Myocyte (in vitro differentiated cells): ENCODE measurements at places on chromosomes 5 and 9. TPM values are rescaled to one million over a fixed set of nuclear protein-coding genes. Genes with fewer than 3 reads are reported as not detected.
A peak's percentile ranks its signal among the peaks of the same experiment; 100 is the strongest.

DNA sequence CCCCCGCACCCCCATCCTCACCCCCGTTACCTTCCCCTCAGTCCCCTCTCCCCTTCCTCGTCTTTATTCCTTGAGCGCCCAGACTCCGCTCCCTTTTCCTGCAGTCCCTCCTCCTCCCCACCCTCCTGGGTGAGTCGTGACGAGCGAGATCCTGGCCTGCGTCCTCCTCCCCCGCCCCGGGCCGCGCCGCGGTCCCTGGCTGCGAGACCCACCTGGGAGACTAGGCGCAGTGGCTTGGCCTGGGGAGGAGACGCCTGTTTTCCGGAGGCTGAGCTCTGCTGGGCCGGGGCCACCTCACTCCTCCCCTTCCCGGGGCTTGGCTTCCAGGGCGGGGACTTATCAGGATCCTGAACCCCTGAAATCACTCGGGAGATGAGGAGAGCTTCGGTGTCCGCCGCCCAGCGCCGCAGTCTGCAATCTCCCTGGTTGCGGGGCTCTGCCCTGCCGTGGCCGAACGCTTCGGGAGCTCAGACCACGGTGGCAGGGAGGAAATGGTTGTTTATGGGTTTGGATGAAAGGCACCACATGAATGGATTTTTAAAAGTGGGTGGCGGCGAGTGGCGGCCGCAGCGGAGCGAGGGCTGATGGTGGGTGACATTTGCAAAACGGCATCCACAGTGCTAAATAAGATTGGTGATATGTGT lies 984 bp downstream of the STXBP1 start:
- DNase-seq: peak; percentile 65

DNA sequence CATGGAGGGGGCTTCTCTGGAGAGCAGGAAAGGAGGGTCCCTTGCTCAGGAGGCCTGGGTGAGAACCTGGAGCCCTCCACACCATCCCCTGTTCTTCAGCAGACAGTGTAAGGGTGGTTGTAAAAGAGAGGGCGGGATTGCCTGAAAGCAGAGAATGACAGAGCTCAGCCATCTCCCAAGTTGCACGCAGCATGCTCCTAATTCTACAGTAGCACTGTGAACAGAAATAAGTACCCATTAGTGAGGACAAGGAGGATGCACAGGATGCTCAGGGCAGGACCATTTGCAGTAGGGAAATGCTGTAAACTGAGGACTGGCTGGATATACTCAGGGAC lies 8.4 kb downstream of the CCDC69 start:
- DNase-seq: no peak

DNA sequence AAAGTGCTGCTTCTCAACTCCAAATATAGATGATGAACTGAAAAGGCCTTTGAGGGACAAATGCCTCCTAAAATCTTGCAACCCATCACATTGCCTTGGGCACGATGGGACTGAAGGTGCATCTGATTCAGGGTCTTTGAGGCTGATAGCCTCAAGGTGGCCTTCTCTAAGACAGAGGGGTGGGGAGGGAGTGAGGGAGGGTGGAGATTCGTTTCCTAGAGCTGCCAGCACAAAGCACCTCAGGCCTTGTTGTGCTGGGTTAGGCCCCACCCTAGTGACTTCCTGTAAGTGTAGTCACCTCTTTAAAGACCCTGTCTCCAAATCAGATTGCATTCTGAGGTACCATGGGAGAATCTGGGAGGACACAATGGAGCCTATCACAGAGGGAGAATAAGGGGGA lies 57.1 kb downstream of the BARX1 start:
- no peak for DNase-seq

DNA sequence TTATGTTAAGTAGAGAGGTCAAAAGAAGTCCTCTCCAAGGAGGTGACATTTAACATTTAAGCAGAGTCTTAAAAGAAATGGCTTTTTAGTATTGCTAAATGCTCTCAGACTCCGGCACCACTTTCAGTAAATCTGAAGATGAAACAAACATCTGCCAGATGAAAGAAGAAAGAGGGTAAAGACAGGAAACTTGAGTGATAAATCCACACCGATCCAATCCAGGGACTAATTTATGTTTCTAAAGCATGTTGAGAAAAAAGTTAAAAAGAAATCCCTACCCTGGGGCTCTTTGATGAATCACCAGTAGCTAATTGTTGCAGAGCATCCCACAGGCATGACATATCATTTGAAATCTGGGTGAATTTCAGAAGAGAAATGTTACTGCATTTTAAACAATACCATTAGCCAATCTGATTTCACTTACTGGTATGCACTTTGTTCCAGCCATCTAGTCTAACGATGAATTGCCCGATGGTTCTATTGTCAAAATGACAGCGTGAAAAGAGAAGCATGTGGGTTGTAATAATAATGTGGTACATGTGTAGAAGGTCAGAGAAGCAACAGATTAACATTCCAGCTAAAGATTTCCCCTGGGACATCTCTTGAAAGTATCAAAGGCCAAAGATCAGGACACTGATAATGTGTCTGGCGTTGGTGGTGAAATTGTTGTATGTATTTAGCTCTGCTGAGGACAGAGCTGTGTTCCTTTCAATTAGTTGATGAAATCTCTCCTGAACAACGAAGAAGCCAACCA lies 485.7 kb downstream of the CSNK1G3 start:
- DNase-seq: peak; percentile 35

DNA sequence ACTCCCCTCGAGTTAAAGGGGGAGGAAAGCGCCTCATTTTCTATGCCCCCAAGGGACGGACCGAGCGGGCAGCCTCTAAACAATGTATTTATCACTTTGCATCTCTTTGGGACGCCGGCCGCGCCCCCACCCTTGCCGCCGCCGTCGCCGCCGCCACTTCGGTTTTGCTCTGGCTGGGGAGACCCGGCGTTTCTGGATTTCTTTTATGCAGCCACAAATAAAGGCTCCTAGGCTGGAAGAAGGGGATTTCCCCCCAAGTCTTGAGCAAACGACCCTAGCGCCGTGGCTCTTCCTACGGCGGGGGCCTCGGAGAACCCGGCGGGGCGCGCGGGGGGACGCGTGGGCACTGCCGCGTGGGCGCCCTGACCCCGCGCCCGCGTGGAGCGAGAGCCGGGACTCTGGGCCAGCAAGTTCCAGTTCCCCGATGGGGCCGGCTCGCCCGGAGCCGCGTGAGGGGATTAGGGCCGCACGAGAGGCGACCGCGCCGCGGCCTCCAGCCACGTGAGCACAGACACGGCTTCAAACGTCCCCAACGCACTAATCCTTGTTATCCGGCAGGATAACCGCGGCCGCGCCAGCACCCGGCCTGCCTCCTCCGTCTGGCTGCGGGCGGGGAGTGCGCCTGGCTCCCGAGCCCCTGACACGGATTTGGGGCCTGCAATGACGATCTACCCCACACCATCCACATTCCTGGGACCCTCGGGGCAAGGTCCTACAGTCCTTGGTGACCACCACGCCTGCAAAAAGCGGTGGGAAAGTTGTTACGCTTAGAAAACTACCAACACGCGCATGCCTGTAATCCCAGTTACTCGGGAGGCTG lies 7.9 kb upstream of the NEUROG1 start:
- no peak for DNase-seq

DNA sequence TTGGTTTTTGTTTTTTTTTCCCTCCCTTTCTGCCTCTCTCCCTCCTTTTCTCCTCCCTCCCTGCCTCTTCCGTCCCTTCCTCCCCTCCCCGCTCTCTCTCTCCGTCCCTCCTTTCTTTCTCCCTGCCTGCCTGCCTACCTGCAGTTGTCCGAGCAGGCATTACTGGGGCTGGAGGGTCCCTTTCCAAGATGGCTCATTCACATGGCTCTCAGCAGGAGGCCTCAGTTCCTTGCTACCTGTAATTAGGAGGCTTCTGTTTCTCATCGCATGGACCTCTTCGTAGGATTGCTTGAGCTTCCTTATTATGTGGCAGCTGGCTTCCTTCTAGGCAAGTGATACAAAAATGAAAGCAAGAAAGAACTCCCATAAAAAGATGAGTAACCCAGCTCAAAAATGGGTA lies 8.0 kb downstream of the RGS3 start:
- DNase-seq: no peak

DNA sequence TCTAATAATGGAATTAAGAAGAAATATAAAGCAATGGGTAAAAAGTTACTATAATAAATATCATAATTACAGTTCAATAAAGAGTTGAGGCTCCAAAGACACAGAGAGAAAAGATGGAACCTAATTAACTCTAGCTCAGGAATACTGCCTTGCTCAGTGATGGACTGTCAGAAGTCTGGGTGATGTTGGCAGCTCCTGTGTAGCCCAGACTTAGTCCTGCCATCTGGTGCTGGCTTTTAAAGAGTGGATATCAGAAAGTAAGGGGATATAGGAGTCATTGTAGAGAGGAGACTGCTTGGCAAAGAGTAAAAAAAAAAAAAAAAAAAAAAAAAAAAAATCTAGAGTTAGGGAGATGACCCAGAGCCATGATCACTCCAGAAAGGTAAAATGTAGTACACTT lies 551.9 kb upstream of the DMAC1 start:
- no peak for DNase-seq

DNA sequence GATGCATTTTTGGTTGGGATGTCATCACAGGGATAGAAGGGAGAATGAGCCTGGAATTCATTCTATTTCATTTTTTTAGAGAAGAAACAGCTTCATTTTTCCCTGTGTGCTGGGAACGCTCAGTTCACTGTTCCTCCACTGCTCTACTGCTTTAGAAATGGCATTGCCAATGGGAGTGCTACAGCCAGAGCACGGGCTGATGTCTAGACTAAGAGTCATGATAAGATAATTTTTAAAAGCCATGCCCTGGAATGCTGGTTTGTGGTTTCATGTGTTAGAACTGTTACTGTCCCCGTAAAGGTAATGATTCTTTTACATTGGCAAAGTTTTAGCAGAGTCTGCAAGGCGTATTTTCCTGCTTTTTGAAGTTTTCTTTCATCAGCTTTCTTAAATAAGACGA lies 119.6 kb downstream of the SEMA6A start:
- DNase-seq: peak; percentile 43

DNA sequence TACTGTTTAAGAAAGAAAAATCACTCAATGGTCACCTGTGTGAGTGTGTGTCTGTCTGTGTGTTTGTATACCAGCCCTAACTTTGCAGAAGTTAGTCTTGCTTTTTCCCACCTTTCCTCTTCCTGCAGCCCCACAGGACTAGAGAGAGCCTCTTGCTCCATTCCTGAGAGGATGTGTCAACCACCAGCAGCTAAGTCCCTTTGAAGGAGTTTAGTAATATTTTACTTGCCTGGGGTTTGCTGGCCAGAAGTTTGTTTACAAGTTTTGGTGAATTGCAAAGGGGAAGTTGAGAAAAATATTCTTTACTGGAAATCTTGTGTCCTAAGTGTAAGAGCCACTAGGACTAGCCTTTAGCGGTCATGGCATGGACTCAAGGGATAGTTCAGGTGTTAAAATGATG lies 316.2 kb downstream of the BRINP1 start:
- DNase-seq: no peak

DNA sequence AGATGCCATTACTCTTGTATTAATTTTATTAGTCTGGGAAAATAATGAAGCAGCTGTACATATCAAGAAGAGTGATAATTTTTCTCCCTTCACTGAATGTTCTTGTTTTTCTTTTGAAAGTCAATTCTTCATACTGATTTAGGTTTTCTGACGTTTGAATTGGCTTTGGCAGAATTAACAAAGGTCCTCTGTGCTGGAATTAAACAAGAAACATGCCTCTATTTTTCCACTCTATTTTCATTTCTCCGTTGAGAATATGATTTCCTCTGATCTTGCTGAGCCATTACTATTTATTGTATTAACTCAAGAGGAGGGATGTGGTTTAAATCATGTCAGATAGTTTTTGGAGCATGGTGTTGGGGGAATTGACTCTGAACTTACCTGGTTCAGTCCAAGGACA lies 42.3 kb downstream of the ANKDD1B start:
- no peak for DNase-seq

DNA sequence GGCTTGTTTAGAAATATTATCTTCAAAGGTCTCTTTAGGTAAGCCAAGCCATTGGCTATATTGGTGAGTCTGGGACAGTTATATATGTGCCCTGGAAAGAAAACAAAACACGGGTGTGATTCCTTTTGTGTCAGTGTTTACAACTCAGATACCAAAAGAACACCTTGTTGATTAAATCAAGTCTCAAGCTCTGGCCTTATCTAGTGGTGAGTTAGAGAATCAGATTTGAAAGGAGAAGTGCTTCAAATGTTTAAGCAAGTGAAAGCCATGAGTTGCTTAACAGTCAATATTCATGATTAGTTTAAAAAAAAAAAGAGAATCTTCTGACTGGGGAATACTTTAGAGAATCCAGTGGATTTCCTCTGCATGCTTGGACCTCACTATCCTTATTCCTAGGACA lies 68.3 kb downstream of the IQGAP2 start:
- no peak for DNase-seq

DNA sequence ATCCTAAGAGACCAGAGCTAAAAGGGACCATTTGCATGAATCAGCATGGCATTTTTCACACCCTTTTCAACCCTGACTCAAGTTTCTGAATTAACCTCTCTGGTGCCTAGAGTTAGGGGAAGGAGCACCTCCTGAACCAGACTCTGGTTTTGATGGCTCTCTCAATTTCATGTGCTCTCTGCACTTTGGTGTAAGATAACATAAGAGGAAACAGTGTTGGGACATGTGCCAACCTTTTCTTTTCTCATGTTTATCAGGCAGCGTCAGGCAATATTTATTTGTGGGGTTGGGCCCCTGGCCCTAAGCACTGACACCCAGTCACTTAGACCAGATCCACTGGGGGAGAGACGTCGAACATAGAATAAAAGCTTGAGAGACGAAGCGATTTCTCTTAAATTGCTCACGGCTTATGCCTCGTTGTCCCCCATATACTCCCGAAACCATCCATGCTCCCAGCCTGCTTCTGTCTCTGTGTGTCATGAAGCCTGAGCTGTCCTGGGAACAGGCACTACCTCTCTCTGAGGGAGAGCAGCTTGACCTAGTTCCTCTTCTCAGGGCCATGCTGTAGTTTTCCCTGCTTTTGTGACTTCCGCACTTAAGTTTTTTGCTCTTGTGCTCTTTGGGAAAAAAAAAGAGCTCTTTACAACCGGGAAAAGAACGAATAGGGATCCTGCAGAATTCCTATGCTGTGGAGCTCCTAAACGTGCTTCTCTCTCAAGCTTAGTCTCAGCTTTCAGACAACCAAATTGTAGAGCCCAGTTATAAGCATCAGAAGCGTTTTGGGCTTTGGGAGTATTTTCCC lies 195.7 kb downstream of the NR3C1 start:
- DNase-seq: no peak

GRCh38 chr9:110048976-110049698 lies 158.8 kb downstream of the C9orf152 start:
- DNase-seq: peak; percentile 44

- no peak for DNase-seq
Measured at GRCh38 chr5:133723651-133724366, 111.5 kb upstream of the FSTL4 start.

DNA sequence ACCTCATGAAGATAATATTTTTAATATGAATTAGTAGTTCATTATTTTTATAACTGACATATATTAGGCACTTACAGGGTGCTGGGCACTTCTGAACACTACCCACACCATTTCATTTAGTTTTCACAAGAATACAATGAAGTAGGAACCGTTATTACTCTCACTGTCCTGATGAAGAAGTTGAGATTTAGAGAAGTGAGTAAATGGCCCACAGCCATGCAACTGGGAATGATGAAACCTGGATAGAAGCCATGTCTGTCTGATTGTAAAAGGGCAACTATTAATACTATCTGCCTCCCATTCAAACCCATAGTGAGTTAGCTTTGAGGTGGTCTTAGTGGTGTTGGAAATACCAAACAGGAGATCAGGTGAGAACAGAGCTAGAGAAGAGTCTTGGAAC lies 29.6 kb upstream of the OTULINL start:
- no peak for DNase-seq

GRCh38 chr9:125460346-125460745 lies 198.7 kb downstream of the GAPVD1 start:
- no peak for DNase-seq

Gene DEPDC1B
- 0.68 and 0.99 TPM in 2 replicates for total RNA-seq

Gene FBP2
- 0.32 TPM in 1 of 2 replicates, not detected in the other for total RNA-seq

Gene NR5A1
- total RNA-seq: not detected in 2 replicates

Gene SEMA6A
- 0.27 and 0.99 TPM in 2 replicates for total RNA-seq

Gene ZDHHC11B
- not detected in 2 replicates for total RNA-seq

Gene LMX1B
- not detected in 2 replicates for total RNA-seq
